GM12878 (cell line): ENCODE measurements at places on chromosomes 6 and 20. TPM values are rescaled to one million over a fixed set of nuclear protein-coding genes. Genes with fewer than 3 reads are reported as not detected.

The OTOR gene
- not detected in 2 replicates for total RNA-seq

The C6orf163 gene
- 1.3 and 1.4 TPM in 2 replicates for total RNA-seq

The WASF1 gene
- 5.5 and 7.7 TPM in 2 replicates for total RNA-seq

The SLC17A2 gene
- total RNA-seq, result not detected in 2 replicates

GRCh38 chr6:31620586-31621319 is at the start of gene PRRC2A:
Gene PRRC2A, plus strand, starts transcription at chr6:31620715. Its CDS starts 2,075 bp downstream, at chr6:31622790.
- H3K4me1 ChIP-seq, result peaks cover 13% of the 10 kb centered on the region
- no peak for DNase-seq
- H3K36me3 ChIP-seq, result peaks cover 17% of the 10 kb centered on the region
- H3K27ac ChIP-seq, result peak within 1 kb of the TSS; percentile 98

DNA sequence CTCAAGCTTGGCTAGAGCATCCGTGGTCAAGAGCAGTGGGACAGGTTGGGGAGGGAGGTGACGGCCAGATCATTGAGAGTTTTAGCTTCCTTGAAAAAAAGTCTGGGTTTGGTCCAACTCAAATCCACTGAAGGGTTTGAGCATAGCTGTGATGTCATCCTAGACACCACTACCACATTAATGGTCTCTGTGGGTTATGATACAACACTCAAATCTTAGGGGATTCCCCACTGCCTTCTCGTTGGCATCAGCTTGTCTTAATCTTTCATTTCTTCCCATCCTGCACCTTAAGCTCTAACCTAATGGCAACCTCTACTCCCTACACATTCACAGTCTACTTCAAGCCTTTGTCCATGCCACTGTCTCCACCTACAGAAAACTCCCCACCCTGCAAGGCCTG is 77.3 kb downstream of the BMP6 start:
- H3K4me1 ChIP-seq, result no peaks in the 10 kb centered on the region
- no peaks in the 10 kb centered on the region for H3K36me3 ChIP-seq
- peaks cover 1% of the 10 kb centered on the region for H3K27me3 ChIP-seq
- H3K4me3 ChIP-seq, result no peak overlapping the region

DNA sequence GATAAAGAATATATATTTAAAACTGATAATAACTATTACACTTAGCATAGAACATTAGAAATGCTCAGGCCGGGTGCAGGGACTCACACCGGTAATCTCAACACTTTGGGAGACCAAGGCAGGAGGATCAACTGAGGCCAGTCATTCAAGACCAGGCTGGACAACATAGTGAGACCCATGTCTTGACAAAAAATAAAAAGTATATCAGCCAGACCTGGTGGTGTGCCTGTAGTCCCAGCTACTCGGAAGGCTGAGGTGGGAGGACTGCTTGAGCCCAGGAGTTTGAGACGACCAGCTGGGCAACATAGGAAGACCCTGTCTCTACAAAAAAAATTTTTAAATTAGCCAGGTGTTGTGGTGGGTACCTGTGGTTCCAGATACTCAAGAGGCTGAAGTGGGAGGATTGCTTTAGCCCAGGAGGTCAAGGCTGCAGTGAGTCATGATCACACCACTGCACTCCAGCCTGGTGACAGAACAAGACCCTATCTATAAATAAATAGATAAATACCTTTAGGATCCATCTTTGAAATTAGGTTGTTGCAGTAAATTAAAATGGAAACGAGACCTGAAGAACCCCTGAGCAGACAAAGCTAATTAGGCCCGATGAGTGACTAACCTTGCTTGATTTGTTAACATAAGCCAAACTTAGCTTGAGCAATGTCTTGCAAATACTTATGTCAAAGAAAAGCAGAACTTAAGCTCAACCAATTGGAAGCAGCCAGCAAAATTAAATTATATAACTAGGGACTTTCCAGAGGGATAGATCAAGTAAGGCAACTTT is 75.8 kb upstream of the E2F3 start:
- no peaks in the 10 kb centered on the region for H3K27me3 ChIP-seq
- no peak overlapping the region for H3K27ac ChIP-seq
- no peak overlapping the region for H3K4me3 ChIP-seq

DNA sequence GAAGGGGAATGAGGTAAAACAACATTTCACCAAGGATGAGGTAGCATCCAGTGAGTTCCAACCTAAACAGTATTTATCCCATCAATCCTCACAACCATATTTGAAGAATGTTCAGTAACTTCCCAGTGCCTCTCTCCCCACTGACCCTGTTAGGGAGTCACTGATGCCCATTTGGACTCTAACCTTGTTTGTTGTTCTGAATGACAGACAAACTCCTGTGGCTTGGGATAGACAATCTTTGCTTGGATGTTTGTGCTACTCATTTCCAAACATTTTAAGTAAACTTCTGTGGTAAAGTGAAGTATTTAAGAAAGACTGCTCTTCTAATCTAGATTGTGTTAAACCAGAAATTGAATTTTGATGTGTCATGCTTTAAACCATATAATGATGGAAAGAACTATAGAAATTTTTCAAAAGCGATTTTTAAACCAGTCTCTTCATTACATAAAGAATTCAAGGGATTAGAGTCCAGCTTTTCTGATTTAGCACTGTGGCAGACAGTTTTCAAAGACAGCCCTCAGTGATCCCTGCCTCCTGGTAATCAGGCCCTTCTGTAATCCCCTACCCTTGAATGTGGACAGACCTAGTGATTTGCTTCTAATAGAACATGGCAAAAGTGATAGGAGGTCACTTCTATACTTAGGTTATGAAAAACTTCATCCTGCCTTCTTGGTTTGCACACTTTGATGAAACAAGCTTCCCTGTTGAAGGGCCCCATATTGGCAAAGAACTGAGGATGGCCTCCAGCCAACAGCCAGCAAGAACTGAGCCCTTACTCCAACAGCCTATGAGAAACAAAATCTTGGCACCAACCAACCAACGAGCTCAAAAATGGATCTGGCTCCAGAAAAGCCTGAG is 191.6 kb downstream of the DST start:
- H3K4me3 ChIP-seq, result no peak overlapping the region
- no peaks in the 10 kb centered on the region for H3K4me1 ChIP-seq
- H3K36me3 ChIP-seq, result no peaks in the 10 kb centered on the region
- no peaks in the 10 kb centered on the region for H3K27me3 ChIP-seq
- no peak overlapping the region for H3K27ac ChIP-seq

- no peak for DNase-seq
- H3K36me3 ChIP-seq, result no peaks in the 10 kb centered on the region
- H3K4me3 ChIP-seq, result no peak overlapping the region
- H3K27ac ChIP-seq, result no peak overlapping the region
- no peaks in the 10 kb centered on the region for H3K27me3 ChIP-seq
Observed at GRCh38 chr6:264626-265025, 27.7 kb upstream of the DUSP22 start.

DNA sequence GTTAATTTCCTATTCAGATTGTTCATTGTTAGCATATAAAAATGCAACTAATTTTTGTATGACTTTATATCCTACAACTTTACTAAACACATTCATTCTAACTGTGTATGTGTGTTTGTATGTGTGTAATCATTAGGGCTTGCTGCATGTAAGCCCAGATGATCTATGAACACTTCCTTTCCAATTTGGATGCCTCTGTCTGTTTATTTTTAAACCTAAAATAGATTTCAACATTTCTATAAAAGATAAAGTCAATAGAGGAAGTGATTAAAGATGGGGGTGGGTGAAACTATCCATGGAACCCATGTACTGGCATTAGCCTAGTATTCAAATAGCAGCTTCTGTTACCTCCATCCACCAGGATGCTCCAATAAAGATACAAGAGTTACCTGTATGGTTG is 15.7 kb upstream of the AKAP12 start:
- no peak overlapping the region for H3K27ac ChIP-seq
- no peaks in the 10 kb centered on the region for H3K36me3 ChIP-seq
- no peaks in the 10 kb centered on the region for H3K27me3 ChIP-seq
- H3K4me3 ChIP-seq, result no peak overlapping the region

DNA sequence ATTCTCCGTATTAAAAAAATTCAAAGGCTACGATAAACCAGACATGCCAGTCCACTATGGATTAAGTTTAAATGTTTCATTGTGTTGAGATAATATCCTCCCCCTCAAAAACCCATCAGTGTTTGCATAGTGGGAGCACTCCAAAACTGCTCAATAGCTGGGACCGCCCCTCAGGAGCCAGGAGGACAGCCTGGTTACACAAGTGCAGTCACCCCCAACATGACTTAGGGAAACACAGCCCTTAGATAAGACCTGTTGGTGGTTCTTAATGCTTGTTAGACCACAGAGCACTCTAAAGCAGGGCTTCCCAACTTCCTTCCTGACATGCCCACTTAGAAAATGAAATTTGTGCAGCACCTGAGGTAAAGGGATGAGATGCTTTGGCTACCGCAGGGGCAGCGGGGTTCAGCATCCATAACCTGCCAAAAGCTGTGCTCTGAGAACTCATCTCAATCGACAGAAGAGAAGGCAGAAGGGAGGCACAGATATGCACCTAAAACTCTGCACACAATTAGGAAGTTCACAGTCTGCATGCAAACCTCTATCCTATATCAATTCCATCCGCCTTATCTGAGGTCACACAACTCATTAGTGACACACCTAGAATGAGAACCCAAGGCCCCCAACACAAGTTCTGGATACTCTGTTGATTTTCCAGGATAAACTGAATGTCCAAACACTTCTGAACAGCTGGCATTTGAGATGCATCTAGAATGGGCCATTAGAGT is 74.3 kb downstream of the RALGAPA2 start:
- no peaks in the 10 kb centered on the region for H3K4me1 ChIP-seq
- H3K27ac ChIP-seq, result no peak overlapping the region
- no peaks in the 10 kb centered on the region for H3K27me3 ChIP-seq
- H3K4me3 ChIP-seq, result no peak overlapping the region
- DNase-seq, result no peak

GRCh38 chr6:52341561-52342260 is 20.2 kb upstream of the PAQR8 start:
- no peak overlapping the region for H3K4me3 ChIP-seq
- H3K4me1 ChIP-seq, result peaks cover 16% of the 10 kb centered on the region
- H3K36me3 ChIP-seq, result no peaks in the 10 kb centered on the region
- H3K27ac ChIP-seq, result no peak overlapping the region
- DNase-seq, result no peak
- no peaks in the 10 kb centered on the region for H3K27me3 ChIP-seq

DNA sequence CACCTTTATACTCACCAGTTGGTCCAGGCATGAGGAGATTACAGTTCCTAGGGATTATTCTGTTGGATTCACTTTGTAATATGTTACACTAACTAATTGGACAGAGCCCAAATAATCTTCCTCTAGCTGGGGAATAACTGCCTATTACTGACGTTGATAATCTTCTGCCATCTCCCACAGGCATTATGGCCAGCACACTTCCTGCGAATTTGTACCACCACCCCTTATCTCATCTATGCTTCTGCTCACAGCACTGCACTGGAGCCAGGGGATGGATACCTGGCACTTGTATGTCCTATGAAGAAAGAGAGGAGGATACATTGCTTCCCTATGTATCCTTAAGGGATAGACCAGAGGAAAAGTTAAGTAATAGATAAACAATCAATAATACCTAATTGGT is 494.8 kb upstream of the MAN1A1 start:
- no peaks in the 10 kb centered on the region for H3K4me1 ChIP-seq
- H3K4me3 ChIP-seq, result no peak overlapping the region
- no peak overlapping the region for H3K27ac ChIP-seq
- H3K27me3 ChIP-seq, result no peaks in the 10 kb centered on the region
- H3K36me3 ChIP-seq, result no peaks in the 10 kb centered on the region
- DNase-seq, result no peak

GRCh38 chr20:24764027-24764793 is 184.9 kb upstream of the CST7 start:
- no peak overlapping the region for H3K27ac ChIP-seq
- H3K4me1 ChIP-seq, result no peaks in the 10 kb centered on the region
- H3K4me3 ChIP-seq, result no peak overlapping the region

GRCh38 chr6:9485992-9486391 is 928.9 kb downstream of the TFAP2A start:
- H3K4me1 ChIP-seq, result no peaks in the 10 kb centered on the region
- DNase-seq, result no peak
- H3K4me3 ChIP-seq, result no peak overlapping the region
- H3K27ac ChIP-seq, result no peak overlapping the region
- no peaks in the 10 kb centered on the region for H3K27me3 ChIP-seq

DNA sequence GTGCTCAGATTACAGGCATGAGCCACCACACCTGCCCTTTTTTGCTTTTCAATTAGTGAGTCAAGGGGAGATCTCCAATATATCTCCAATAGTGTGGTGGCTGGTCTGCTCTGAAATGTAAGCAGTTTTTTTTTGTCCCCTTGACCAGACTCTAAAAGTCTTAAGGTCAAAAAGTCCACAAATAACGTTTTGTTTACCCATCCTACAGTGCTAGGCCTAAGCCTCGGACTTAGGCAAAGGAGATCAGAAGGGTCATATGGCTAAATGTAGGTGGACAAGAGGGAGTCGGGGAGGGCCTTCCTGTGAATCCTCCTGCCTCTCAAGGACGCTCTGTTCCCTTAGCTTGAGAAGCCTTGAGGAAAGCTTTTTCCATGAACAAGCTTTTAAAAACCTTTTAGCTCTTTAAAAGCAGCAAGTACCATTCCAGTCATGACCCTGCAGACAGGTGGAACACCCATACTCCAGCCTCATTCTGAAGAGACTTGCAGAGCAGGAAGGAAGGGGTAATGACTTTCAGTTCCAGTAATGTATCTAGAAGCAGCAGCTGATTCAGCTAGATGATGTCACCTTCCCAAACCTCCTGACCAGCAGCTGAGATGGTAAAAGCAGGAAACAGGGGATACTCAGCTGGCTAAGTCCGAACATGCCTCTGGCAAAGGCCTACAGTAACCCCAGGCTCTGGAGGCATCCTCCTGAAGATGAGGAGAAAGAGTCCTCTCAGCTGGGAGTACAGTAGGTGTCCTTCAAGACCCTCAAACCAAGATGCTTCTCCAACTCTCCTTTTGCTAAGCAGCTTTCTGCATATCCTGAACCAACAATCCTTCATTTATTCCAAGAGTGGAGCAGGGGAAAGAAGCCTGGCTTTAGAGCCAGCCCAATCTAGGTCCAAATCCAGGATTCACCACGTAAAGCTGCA is 23.6 kb downstream of the BCL2L1 start:
- H3K4me1 ChIP-seq, result peaks cover 21% of the 10 kb centered on the region
- peak overlapping the region; percentile 30; the same call in 1 of the 2 replicates for H3K4me3 ChIP-seq
- peak overlapping the region; percentile 60 for H3K27ac ChIP-seq
- H3K27me3 ChIP-seq, result no peaks in the 10 kb centered on the region
- DNase-seq, result no peak

- H3K4me1 ChIP-seq, result peaks cover 48% of the 10 kb centered on the region
- H3K4me3 ChIP-seq, result no peak overlapping the region
- no peak for DNase-seq
Observed at GRCh38 chr20:64055893-64056638, 6.6 kb upstream of the SOX18 start.

DNA sequence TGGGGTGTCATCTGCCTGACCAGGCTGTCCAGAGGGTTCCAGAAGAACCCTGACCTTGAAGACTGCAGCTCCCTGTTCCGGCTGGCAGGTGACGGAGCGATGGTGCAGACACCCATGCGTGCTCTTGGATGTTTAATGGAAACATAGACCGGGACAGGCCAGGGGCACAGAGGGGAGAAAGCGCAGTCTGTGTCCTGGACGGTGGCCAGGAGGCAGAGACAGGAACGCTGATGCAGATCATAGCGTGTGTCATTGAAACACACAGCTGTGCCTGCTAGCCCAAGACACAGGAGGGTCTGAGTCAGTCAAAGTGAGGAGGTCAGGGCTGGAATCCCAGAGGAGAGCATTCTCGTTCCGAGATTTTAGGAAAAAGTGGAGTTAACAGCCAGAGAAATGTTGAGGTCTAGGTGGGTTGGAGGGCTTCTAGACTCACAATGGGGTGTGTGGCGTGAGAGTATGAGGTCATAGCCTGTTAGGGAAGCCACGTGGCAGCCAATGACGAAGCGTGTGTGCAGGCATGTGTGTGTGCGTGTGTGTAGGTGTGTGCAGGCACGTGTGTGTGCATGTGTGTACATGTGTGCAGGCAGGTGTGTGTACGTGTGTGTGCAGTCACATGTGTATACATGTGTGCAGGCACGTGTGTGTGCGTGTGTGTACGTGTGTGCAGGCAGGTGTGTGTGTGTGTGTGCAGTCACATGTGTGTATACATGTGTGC is 167.0 kb downstream of the ERMARD start:
- H3K27me3 ChIP-seq, result no peaks in the 10 kb centered on the region
- H3K36me3 ChIP-seq, result no peaks in the 10 kb centered on the region
- no peaks in the 10 kb centered on the region for H3K4me1 ChIP-seq
